Effector memory CD8-positive, alpha-beta T cell (primary cell): ENCODE measurements at places on chromosomes 6 and 20.

DNA sequence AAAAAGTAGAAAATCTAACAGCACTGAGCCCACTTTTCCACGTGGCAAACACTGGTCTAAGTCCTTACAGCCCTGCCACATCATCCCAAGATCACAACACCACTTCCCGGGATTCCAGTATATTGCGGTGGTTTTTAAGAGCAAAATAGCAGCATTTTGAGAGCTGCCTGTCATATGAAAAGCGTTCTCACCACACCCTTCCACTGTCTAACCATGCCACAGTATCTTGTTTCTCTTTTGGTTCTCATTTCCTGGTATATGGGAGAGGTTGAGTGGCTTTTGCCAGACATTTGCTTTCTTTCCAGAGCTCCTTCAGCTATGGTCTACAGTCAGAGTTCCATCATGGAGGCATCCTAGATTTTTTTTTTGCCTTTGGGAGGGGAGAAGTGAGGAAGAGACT, 243.0 kb downstream of the TSHZ2 start:
- no peak for DNase-seq

GRCh38 chr6:131945971-131946370, 5.2 kb downstream of the CCN2 start:
- no peak for DNase-seq

- DNase-seq = no peak
Measured at GRCh38 chr6:31574106-31575061, 981 bp upstream of the TNF start.

- no peak for DNase-seq
Measured at GRCh38 chr20:1946762-1947534, 46.9 kb downstream of the PDYN start.

- no peak for DNase-seq
Measured at GRCh38 chr20:24851346-24852019, 97.6 kb upstream of the CST7 start.

GRCh38 chr20:20364593-20365479, 3.1 kb upstream of the INSM1 start:
- DNase-seq = no peak
